ENCODE measurements at places on chromosomes 16 and 17.
A peak's percentile ranks its signal among the peaks of the same experiment; 100 is the strongest.

DNA sequence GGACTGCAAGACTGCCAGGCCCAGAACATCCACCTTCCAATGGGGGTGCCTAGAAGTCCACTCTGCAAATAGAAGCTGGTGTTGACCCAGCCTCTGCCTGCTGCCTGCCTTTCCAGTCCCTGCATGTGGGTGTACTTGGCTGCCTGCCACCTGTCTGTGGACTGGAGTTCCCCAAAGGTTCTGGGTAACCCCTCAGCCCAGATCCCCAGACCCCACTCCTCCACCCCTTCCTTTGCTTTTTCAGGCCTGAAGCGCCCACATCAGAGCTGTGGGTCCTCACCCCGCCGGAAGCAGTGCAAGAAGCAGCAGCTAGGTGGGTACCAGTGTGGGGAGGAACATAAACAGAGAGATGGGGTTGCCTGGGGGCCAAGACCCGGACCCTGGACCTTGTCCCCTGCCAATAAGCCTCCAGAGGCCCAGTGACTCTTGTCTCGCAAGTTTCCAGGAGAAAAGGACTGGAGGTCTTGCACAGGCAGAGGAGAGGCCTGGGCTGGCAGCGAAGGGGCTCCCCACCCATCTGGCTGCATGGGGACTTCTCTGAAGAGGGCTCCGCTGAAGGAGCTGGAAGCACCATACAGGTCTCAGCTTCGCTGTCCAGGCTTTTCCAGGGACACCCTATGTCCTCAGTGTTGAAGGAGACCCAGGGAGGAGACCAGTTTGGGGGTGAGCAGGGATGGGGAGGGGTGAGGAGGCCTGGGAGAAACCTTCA, 34.3 kb downstream of the NLRC5 start:
- DNase-seq = peak; percentile 83

- peak; percentile 31 for DNase-seq
These were observed 37.4 kb downstream of the CLEC16A start for GRCh38 chr16:10981697-10982216.

- DNase-seq = no peak
These were observed 23.8 kb downstream of the C17orf100 start for GRCh38 chr17:6675201-6675825.

DNA sequence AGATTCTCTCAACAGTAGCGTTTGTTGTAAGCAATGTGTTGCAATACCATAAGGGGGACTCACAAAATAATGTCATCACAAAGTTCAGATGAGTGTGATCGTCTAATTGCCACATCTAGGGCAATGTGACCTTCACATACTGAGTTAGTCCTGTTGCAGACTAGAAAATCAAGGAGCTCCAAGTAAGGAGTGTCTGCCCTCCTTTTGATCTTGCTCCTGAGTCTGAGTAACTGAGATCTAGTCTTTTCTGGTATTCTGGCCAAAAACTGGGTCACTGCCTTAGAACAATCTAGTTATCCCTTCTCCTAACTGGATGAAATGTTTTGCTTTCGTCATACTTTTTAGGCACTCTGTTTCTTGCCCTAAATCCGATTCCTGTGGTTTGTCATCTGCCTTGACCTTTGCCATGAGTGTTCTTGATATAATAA, 712.1 kb downstream of the CDH11 start:
- no peak for DNase-seq

- no peak for DNase-seq
These were observed 52.7 kb upstream of the ZNF469 start for GRCh38 chr16:88329726-88330700.

GRCh38 chr17:6290488-6291196, 144.3 kb downstream of the AIPL1 start:
- no peak for DNase-seq

DNA sequence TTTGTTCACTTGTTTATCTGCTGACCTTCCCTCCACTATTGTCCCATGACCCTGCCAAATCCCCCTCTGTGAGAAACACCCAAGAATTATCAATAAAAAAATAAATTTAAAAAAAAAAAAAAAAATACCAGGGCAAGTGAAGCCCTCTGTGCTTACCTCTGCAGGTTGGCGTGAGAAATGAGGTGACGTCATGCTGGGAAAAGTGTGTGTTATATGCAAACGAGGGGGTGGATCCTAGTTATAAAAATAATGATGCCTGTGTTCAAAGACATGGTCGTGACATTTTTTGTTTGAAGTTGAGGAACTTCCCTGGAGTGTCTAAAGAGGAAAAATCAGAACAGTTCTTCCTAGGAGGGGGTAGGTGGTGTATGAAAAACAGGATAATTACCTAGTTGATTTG, 20.2 kb downstream of the TMC7 start:
- no peak for DNase-seq

- no peak for DNase-seq
These were observed 3.4 kb downstream of the LYRM1 start for GRCh38 chr16:20903899-20904506.

GRCh38 chr17:27354491-27355081, 60.7 kb downstream of the WSB1 start:
- DNase-seq = no peak

DNA sequence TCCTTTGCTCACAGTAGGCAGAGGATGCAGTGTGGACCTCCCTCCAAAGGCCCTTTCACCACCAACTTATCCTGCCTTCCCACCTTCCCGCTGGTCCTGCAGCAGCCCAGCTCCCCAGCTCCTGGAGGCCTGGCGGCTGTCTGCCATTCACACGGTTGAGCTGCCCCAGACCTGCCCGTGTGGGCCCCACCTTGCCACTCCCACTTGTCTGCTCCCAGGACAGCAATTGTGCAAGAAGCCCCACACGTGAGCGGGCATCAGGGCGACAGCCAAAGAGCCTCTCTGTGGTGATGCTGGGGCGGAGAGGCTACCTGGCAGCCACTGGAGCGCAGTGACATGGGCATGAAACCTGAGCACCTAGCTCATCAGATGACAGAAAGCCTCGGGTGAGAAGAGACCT, 248.6 kb upstream of the MAF start:
- no peak for DNase-seq

DNA sequence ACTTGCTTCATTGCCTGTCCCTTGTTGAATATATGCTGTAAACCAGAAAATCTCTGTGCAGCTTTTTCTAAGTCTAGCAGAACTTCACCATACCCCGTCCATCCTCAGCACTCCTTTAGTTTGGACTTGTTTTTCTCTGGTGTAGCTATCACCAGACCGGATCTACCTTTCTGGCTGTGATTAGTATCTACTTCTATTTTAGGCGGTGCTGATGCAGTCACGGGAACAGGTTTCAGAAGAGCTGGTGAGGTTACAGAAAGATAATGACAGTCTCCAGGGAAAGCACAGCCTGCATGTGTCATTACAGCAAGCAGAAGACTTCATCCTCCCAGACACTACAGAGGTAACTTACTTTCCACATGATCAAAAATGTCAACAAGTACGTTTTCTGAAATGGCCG, 46.4 kb downstream of the NUP88 start:
- DNase-seq = no peak

- DNase-seq = no peak
These were observed 50.3 kb downstream of the RBFOX3 start for GRCh38 chr17:79560527-79560926.
